ENCODE measurements at places on chromosomes 12 and 14. TPM values are rescaled to one million over a fixed set of nuclear protein-coding genes. Genes with fewer than 3 reads are reported as not detected.
A peak's percentile ranks its signal among the peaks of the same experiment; 100 is the strongest.

The WSCD2 gene
- total RNA-seq = not detected

The STAT6 gene
- 15.2 TPM for total RNA-seq

- no peak for DNase-seq
Observed at GRCh38 chr14:80602946-80603345, 338.6 kb downstream of the CEP128 start.

GRCh38 chr12:53381731-53382630, 2.0 kb downstream of the SP1 start:
- peak; percentile 48 for DNase-seq

DNA sequence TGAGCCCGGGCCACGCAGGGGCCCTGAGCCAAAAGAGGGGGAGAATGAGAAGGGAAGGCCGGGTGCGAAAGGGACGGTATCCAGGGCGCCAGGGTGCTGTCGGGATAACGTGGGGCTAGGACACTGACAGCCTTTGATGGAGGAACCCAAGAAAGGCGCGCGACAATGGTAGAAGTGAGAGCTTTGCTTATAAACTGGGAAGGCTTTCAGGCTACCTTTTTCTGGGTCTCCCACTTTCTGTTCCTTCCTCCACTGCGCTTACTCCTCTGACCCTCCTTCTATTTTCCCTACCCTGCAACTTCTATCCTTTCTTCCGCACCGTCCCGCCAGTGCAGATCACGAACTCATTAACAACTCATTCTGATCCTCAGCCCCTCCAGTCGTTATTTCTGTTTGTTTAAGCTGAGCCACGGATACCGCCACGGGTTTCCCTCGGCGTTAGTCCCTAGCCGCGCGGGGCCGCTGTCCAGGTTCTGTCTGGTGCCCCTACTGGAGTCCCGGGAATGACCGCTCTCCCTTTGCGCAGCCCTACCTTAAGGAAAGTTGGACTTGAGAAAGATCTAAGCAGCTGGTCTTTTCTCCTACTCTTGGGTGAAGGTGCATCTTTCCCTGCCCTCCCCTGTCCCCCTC, 3.0 kb downstream of the SSTR1 start:
- DNase-seq = no peak

DNA sequence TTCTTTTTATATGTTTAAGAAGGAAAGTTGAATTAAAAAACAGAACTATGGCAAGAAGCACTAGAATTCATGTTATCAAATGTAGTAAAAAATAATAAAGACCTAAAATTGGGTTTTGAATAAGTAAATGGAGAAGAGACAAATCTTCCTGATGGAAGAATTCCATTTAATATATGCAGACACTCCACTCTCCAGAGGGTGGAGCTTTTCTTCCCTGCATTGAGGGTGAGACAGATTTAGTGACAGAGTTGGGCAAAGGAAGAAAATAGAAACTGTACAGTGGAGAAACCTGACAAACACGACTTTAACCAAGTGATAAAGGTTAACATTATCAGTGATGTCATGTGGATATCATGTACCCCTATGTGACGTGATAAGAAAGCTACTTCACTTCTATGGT, 217.6 kb downstream of the PRKD1 start:
- DNase-seq = no peak

DNA sequence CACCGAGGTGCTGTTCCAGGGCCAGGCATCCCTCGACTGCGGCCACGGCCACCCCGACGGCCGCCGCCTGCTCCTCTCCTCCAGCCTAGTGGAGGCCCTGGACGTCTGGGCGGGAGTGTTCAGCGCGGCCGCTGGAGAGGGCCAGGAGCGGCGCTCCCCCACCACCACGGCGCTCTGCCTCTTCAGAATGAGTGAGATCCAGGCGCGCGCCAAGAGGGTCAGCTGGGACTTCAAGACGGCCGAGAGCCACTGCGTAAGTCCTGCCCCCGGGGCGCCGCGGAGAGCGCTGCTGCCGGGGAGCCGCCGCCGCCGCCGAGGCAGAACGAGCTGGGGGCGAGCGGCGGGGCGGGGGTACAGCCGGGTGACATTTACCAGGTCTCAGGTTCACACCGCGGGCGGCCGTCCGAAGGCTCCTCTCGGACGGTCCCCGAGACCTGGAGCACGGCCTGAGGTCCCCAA, 1.4 kb downstream of the PLXNC1 start:
- no peak for DNase-seq

DNA sequence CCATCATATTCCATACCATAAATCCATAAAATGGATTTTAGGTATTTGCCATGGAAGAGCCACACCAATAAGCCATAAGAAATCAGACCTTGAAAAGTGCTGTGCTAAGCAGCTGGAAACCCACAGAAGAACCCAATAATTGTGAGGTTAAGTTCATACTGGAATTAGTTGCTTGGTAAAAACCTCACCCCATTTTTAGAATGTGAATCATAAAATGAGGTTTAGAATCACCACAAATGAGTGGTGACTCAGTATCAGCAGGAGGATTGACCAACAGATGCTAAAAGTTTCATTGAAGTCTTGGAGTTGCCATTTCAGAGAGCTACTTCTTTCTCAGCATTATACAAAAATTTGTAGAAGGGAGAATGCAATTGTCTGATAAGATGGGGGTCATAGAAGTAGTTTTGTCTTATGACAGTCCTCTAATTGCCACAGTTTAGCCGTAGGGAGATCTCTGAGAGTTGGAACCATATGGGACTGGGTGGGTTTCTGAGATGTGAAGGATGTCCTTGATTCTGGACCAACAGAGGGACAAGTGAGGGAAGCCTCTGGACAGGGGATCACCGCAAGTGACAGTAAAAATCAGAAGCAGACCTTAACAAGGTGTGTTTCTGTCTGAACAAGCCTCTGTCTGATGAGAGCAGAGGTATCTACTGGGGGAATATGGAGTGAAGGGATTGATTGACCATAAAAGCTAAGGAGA, 1.4 kb upstream of the STON2 start:
- peak; percentile 86 for DNase-seq

GRCh38 chr14:63496837-63497400, 46.3 kb downstream of the PPP2R5E start:
- DNase-seq = no peak

- DNase-seq = peak; percentile 48
Observed at GRCh38 chr12:55728186-55728938, 447 bp downstream of the CD63 start.

DNA sequence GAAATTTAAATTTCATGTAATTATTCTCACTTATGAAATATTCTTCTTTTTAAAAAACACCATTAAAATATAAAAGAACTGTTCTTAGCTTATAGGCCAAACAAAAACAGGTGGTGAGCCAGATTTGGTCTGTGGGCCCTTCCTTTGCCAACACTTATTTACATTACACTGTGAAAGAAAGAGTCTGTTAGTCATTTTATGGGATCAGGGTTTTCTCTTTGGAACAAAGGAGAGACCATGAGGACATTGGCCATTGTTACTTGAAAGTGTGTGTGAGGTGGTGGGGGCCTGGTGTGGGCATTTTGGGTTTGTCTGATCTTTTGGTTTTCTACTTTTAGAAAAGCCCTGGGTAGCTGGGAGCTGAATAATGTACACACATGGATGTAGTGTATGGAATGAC, 62.7 kb downstream of the TTC6 start:
- no peak for DNase-seq

- DNase-seq = peak; percentile 7
Observed at GRCh38 chr14:20350282-20350681, 6.8 kb downstream of the PARP2 start.

DNA sequence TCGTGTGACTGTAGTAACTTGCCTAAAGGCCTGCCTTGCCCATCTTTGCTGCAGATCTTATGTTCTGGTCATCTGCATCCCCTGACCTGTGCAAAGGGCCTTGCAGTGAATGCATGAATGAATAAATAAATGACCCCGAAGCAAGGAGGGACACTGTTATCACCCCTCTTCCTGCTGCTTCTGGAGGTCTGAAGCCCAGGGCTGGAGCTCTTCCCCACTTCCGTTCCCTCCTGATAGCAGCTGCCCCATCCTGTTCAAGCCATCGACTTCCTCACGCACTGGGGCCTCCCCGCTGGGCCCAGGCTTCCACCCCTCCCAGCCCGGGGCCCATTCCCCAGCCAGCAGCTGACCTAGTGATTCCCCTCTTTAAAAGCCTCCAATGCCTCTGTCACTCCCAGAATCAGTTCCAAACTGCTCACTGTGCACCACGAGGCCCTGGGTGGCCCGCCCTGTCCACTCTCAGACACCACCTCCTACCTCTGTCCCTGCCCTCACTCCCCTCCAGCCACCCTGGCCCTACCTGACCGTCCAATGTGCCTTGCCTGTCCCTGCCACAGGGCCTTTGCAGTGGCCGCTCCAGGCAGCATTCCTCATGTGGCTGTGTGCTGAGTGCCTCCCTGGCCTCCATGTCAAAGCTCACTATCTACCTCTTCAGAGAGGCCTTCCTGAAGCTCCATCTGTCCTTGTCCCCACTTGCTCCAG, 78.6 kb downstream of the SCARB1 start:
- no peak for DNase-seq

Data from A172 (cell line).